ENCODE measurements at places on chromosomes 3 and 15. TPM values are rescaled to one million over a fixed set of nuclear protein-coding genes. Genes with fewer than 3 reads are reported as not detected.

DNA sequence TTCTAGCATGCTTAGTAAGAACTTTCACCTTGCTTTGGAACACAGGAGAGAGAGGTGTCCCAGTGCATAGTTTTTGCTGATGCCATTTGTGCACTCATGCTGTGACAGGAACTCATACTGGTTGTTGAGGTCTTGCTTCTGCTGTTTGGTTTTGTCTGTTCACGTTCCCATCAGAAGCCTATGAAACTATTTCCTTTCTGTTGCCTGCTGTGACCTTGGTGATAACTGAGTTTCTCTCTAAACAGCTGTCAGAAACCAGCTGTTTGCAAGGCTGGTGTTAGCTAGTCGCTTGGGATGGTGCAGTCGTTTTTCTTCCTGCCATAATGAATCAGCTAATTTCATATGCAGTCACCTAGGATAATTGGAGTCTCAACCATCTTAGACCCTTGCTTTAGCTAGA, 724.1 kb downstream of the GRM7 start:
- no peak for DNase-seq

DNA sequence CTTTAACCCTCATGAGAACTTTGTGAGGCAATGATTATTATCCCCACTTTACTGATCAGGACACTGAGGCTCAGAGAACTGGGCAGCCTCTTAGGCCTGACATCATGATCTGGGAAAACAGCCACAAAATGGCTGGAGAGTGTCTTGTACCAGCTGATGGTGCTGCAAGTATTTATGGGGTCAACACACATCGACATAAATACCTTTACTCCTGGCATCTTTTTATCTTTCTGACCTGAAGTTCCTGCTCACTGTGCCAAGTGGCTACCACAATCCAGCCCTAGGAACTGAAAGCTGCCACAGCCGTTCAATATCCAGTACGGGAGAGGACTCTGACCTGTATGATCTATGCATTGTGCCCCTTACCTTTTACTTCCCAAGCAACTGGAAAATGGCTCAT, 29.2 kb upstream of the MUC13 start:
- DNase-seq: no peak

OR5K2 gene
- not detected for total RNA-seq

NT5DC2 gene
- 212 TPM for total RNA-seq

- DNase-seq: no peak
These were observed 130.3 kb downstream of the LIPC start for GRCh38 chr15:58562135-58562534.

GRCh38 chr3:74107451-74107850, 482.7 kb upstream of the PDZRN3 start:
- no peak for DNase-seq

CYP1A2 gene
- not detected for total RNA-seq

GRCh38 chr3:25235031-25235430, 193.0 kb upstream of the RARB start:
- DNase-seq: no peak

LIPH gene
- total RNA-seq: 5.8 TPM

Data from Caco-2 (cell line).